Sigmoid colon (tissue), 7 donors: ENCODE measurements at places on chromosomes 12 and 14. TPM values are rescaled to one million over a fixed set of nuclear protein-coding genes. Genes with fewer than 3 reads are reported as not detected.
A peak's percentile ranks its signal among the peaks of the same experiment; 100 is the strongest.

- no peaks in the 10 kb centered on the region for H3K36me3 ChIP-seq
- no peak overlapping the region for H3K4me3 ChIP-seq
- DNase-seq, result no peak
- H3K27me3 ChIP-seq, result no peaks in the 10 kb centered on the region
- H3K4me1 ChIP-seq, result no peaks in the 10 kb centered on the region
- H3K27ac ChIP-seq, result no peak overlapping the region
These were observed 219.9 kb downstream of the SEC23A start for GRCh38 chr14:38883127-38883526.

Gene CLMN
- 4.4 TPM for total RNA-seq

- H3K27me3 ChIP-seq, result peaks cover 81% of the 10 kb centered on the region
- H3K27ac ChIP-seq, result no peak overlapping the region
- DNase-seq, result no peak
- peaks cover 16% of the 10 kb centered on the region for H3K4me1 ChIP-seq
These were observed 25.4 kb downstream of the BCL11B start for GRCh38 chr14:99246536-99247097.

DNA sequence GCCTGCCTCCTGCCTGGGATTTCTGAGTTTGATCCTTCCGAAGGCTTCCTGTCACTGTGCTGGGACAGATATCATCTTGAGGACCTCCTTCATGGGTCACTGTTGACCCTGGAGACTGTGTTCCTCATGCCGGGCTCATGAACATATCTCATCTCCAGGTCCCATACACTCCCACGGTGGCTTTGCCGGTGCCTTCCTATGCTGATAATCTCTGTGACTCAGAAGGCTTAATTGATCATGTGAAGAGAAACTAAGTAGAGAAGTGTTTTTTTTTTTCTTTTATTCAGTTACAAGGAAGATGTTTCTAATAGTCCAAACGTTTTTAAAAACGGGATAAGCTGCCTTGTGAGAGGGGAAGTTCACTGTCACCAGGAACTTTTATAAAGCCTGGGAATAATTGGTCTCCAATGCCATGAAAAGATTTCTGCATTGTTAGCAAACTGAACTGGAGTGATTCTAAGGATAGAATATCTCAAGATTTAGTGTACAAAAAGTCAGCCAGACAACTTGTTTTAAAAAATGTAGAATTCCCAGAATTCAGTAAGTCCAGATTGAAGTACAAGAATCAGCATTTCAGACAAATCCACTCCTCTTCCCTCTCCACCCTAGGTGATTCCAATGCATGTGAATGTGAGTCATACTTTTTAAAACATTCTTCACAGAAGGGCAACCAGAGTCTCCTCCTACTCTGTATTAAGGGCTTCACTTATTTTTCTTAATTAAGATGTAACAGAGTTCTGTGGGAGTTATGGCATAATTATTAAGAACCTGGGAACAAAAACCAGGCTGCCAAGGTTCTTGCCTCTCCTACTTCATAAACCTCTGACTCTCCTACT is 139.8 kb upstream of the LGR5 start:
- H3K27me3 ChIP-seq, result no peaks in the 10 kb centered on the region
- H3K36me3 ChIP-seq, result no peaks in the 10 kb centered on the region
- H3K27ac ChIP-seq, result no peak overlapping the region
- no peaks in the 10 kb centered on the region for H3K4me1 ChIP-seq

GRCh38 chr12:82765971-82766705 is 79.4 kb downstream of the TMTC2 start:
- no peaks in the 10 kb centered on the region for H3K36me3 ChIP-seq
- H3K27me3 ChIP-seq, result no peaks in the 10 kb centered on the region
- H3K27ac ChIP-seq, result no peak overlapping the region
- H3K4me1 ChIP-seq, result peaks cover 2% of the 10 kb centered on the region

DNA sequence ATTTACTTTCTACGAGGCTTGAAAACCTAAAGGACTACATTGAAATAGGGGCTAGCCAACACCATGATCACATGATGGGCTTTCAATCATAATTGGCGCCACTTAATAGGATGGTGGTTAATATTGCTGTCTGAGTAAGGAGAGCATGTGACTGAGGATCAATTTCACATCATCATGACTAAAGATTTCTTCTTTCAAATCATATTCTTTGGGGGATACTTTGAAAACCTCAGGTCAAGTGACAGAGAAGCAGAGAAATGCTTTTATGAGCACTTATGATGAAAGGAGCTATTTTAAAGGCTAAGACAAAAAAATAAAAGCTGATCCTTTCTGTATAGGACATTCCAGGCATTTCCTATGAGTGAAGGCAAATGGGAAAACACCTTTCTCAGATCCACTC is 42.9 kb upstream of the KRAS start:
- H3K27ac ChIP-seq, result no peak overlapping the region
- no peak overlapping the region for H3K4me3 ChIP-seq
- H3K4me1 ChIP-seq, result no peaks in the 10 kb centered on the region
- DNase-seq, result no peak
- H3K27me3 ChIP-seq, result no peaks in the 10 kb centered on the region
- no peaks in the 10 kb centered on the region for H3K36me3 ChIP-seq

- H3K4me1 ChIP-seq, result no peaks in the 10 kb centered on the region
- H3K27me3 ChIP-seq, result no peaks in the 10 kb centered on the region
- H3K36me3 ChIP-seq, result no peaks in the 10 kb centered on the region
- H3K4me3 ChIP-seq, result no peak overlapping the region
- DNase-seq, result no peak
- H3K27ac ChIP-seq, result peak overlapping the region; percentile 41
These were observed 167.3 kb downstream of the PRKCH start for GRCh38 chr14:61488417-61489401.

DNA sequence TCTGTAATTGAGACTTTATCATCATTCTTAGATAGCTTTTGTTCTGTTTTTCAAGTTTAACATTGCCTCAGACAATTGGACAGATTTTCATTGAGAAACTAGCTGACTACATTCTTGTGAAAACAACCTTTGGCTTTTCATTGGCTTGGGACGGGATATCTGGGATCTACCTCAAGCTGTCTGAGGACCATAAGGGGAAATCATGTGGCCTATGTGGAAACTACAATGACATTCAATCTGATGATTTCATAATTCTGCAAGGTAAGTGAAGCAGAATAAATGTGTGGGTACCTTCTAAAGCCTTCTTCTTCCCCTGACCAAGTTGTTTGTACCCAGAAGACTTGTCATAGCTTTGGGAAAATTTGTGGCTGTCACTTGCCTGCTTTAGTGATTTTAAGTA is 133.5 kb downstream of the OTOGL start:
- DNase-seq, result no peak
- no peaks in the 10 kb centered on the region for H3K4me1 ChIP-seq
- H3K27me3 ChIP-seq, result no peaks in the 10 kb centered on the region

- peak; percentile 32 for DNase-seq
- peak overlapping the region; percentile 78 for H3K27ac ChIP-seq
- H3K27me3 ChIP-seq, result no peaks in the 10 kb centered on the region
- peaks cover 2% of the 10 kb centered on the region for H3K4me1 ChIP-seq
- H3K36me3 ChIP-seq, result no peaks in the 10 kb centered on the region
- no peak overlapping the region for H3K4me3 ChIP-seq
These were observed 63.2 kb upstream of the PNMA1 start for GRCh38 chr14:73777420-73777819.

Gene KMT2D
- 23.7 TPM for total RNA-seq

Gene PTPN21
- total RNA-seq, result 15.3 TPM

GRCh38 chr14:85417396-85417795 is 112.5 kb upstream of the FLRT2 start:
- H3K4me3 ChIP-seq, result no peak overlapping the region
- H3K36me3 ChIP-seq, result no peaks in the 10 kb centered on the region
- no peak overlapping the region for H3K27ac ChIP-seq
- H3K4me1 ChIP-seq, result peaks cover 7% of the 10 kb centered on the region
- H3K27me3 ChIP-seq, result no peaks in the 10 kb centered on the region

Gene CCND2
- total RNA-seq, result 171 TPM

Gene SLC35E3
- 1.8 TPM for total RNA-seq

- H3K36me3 ChIP-seq, result no peaks in the 10 kb centered on the region
- H3K27me3 ChIP-seq, result no peaks in the 10 kb centered on the region
- peak; percentile 26 for DNase-seq
- H3K4me1 ChIP-seq, result no peaks in the 10 kb centered on the region
These were observed 368.8 kb downstream of the ALG10 start for GRCh38 chr12:34390846-34391700.

Gene TSHR
- total RNA-seq, result not detected

Gene RPL10L
- total RNA-seq, result not detected
